ENCODE measurements at places on chromosomes 11 and 22.
A peak's percentile ranks its signal among the peaks of the same experiment; 100 is the strongest.

DNA sequence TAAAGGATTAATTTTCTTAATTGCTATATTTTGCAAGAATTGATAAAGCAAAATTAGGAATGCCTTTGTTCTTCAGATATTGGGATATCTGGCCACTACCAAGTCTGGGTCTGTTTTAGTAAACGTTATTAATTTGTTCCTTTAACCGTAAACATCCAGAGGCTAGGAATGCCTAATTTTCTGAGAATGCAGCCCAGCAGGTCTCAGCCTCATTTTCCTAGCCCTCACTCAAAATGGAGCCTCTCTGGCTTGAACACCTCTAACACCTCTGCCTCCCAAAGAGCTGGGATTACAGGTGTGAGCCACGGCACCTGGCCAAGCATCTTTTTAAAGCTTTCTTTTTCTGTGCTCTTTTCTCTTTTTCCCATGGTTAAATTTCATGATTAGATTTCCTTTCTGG is 18.4 kb downstream of the TMEM135 start:
- no peak for DNase-seq

GRCh38 chr22:30348809-30349208 is 7.9 kb downstream of the SF3A1 start:
- no peak for DNase-seq

GRCh38 chr22:31879585-31879984 is 64.8 kb upstream of the YWHAH start:
- no peak for DNase-seq

GRCh38 chr11:60860943-60861342 is 5.2 kb upstream of the PTGDR2 start:
- DNase-seq: no peak

DNA sequence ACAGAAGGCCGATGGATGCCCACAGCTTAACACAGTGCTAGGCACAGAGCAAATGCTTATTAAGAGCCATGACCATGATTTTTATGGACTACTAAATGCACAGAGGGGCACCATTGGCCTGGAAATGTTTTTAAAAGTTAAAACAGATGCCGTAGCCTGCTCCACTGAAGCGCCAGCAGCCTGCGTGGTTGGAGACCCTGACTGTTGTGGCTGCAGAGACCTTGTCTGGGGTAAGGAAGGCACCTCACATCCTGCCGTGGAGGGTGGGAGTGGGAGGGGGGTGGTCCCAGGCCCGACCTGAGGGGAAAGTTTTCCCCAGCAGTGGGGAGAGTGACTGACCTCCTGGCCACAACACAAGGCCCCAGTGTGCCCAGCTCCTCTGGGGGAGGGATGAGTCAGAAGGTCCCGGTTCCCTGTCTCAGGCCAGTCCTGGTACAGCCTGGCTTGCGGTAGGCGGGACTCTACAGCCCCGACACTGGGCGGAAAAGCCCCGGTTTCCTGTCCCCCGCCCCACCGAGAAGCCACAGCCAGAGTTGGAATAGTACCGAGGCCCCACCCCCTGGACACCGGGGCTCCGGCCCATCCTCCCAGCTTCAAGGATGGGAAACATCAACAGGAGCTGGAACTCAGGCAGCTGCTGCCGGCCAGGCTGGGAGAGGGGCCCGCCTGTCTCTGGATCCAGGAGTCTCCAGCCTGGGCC is 7.0 kb downstream of the CHST1 start:
- DNase-seq: no peak

- DNase-seq: no peak
Observed at GRCh38 chr11:100941033-100941432, 188.6 kb downstream of the PGR start.

- DNase-seq: no peak
Observed at GRCh38 chr11:119493712-119494111, 70.7 kb upstream of the THY1 start.

- DNase-seq: no peak
Observed at GRCh38 chr11:102269927-102270326, 47.4 kb upstream of the BIRC3 start.

GRCh38 chr11:129061492-129062230 is 119.0 kb upstream of the TP53AIP1 start:
- DNase-seq: no peak

DNA sequence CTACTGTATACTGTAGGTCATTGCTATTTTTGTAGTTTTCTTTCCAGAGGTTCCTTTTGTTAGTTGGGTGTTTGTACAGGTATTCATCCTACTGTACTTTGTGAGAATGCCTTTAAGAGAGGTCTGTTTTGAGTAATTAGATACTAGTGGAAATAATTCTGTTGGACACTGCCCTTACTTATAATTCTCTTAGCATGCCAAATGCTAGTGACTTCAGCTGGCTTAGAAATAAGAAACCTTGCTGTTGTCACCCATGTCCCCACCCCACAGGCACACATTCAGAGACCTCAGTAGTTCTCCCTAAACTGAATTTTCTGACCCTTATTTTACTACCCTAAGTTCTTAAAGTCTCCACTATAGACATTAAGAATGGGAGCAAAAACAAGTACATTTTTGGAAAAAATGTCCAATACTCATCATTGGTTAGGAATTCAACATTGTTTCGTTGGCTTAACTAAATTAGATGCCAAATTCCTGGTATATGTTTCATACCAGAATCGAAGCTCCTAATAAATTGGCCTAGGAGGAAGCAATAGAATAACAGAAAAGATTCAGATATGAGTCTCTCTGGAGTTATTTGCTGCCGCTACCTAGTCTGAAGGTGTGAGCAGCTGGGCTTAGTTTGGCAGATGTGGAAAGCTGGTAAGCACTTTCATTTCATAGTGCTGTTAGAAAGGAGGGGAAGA is 28.4 kb downstream of the ZNF143 start:
- DNase-seq: no peak

GRCh38 chr11:105862736-105863367 is 159.2 kb downstream of the MSANTD4 start:
- peak; percentile 60 for DNase-seq

DNA sequence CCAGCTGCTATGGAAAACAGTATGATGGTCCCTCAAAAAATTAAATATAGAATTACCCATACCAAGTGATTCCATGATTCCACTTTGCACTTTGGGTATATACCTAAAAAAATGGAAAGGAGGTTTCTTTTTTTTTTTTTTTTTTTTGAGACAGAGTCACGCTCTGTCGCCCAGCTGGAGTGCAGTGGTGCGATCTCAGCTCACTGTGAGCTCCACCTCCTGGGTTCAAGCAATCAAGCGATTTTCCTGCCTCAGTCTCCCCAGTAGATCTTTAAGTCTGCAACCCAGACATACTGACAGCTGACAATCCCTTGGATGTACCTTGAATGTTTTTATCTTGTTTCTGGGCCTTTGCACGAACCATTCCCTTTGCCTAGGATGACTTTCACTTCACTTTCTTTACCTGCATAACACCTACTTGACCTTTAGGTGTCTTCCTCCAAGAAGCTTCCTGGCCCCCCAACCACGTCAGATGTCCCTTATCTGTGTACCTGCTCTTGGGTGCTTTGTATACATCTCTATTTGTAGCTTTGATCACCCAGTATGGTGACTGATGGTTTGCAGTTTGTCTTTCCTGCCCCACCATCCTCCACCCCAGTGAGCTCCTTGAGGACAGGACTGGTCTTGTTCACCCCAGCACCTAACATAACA is 11.6 kb downstream of the UCP3 start:
- DNase-seq: peak; percentile 44

DNA sequence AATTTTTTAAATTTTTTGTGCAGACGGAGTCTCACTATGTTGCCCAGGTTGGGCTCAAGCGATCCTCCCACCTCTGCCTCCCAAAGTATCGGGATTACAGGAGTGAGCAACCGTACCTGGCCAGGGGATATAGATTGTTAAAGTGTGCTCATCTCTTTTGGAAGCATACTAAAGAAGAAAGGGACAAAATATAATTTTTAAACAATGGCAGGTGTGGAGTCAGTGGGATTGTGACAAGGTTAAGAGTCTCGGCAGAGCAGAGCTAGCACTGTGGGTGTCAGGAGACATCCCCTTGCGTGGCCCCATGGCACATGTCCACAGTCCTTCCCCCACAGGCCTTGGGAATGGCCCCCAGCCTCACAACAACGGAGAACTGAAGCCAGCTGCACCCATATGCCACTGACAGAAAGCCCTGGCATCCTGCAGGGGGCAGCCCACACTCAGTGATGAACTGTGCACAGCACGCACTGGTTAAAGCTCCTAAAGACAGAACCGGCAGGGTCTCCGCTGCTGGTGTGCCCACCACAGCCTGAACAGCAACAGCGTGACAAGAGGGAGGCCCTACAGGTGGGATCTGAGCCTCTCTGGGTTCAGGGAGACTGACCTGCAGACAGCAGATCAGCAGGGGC is 29.9 kb downstream of the SERPIND1 start:
- peak; percentile 27 for DNase-seq

GRCh38 chr11:2325719-2326118 is 23.9 kb downstream of the TSPAN32 start:
- DNase-seq: no peak

GRCh38 chr11:17263769-17264168 is 12.8 kb upstream of the NUCB2 start:
- no peak for DNase-seq

- DNase-seq: no peak
Observed at GRCh38 chr11:39190751-39191150, 2268.7 kb downstream of the LRRC4C start.

DNA sequence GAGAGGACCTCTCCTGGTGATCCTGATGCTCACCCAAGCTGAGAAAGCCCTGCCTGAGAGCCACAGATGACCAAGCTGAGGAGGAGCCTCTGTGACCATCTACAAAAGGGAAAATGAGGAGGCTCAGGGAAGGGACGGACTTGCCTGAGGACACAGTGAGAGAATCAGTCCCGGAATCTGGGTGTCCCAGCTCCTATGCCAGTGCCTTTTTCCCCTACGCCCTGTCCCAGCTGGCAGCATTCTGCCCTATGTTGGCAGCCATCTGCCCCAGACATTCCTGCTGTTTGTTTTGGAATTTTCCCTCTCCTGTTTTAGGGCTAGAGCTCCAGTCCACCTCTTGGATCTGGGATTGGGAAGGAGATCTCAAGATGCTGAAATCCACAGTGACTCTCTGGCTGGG is 54.6 kb downstream of the C11orf58 start:
- no peak for DNase-seq

DNA sequence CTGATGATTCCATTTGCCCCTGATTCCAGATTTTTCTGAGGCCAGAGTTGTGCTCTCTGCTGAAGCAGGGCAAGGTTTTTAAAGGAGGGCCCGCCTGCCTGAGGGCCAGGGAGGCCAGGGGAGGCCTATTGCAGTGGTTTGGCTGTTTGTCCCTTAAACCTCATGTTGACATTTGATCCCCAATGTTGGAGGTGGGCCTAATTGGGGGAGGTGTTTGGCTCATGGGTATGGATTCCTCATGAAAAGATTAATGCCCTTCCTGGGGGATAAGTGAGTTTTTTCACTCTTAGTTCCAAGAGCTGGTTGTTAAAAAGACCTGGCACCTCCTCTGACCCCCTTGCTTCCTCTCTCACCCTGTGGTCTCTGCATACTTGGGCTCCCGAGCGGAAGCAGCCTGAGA is 9.2 kb downstream of the GAL3ST3 start:
- DNase-seq: no peak

- DNase-seq: no peak
Observed at GRCh38 chr11:76337923-76338322, 43.0 kb downstream of the THAP12 start.

GRCh38 chr11:98800696-98801095 is 220.1 kb upstream of the CNTN5 start:
- no peak for DNase-seq

GRCh38 chr11:93481696-93482095 is 61.5 kb downstream of the SMCO4 start:
- no peak for DNase-seq

- peak; percentile 86 for DNase-seq
Observed at GRCh38 chr11:9688716-9689511, 25.0 kb downstream of the SWAP70 start.

- DNase-seq: no peak
Observed at GRCh38 chr11:86957976-86958646, 2.9 kb upstream of the FZD4 start.

- DNase-seq: peak; percentile 78
Observed at GRCh38 chr11:107689317-107690202, 22.3 kb downstream of the SLN start.

- DNase-seq: no peak
Observed at GRCh38 chr22:24326266-24326665, 55.6 kb downstream of the SPECC1L start.

Measured in NAMALWA (cell line).